ENCODE measurements at places on chromosomes 11 and 22.

- DNase-seq, result no peak
Measured at GRCh38 chr11:971092-971690, 45.5 kb downstream of the AP2A2 start.

DNA sequence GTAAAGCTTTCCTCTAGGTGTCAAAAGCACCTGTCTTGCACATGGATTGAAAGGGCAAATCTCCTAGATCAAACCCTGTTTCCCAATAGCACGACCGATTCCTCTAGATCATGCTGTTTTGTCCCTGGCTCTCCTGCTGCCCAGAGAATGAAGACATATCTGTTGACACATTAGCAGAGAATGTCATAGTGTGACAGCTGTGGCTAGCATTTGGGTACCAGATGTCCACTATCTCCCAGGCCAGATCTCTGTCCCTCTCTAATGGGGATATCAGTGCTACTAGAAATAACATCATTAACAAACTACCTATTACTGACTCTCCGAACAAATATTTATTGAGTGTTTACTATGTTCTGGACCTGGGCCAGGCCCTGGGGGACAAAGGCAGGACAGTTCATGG lies 72.4 kb upstream of the ISX start:
- DNase-seq, result no peak

- peak; percentile 97 for DNase-seq
Measured at GRCh38 chr22:37633625-37634416, 5.6 kb upstream of the SH3BP1 start.

- peak; percentile 97 for DNase-seq
Measured at GRCh38 chr11:117098269-117099232, at the start of gene SIK3. Gene SIK3 (minus strand): TSS chr11:117098428. CDS start chr11:117098415, 13 bp downstream.

DNA sequence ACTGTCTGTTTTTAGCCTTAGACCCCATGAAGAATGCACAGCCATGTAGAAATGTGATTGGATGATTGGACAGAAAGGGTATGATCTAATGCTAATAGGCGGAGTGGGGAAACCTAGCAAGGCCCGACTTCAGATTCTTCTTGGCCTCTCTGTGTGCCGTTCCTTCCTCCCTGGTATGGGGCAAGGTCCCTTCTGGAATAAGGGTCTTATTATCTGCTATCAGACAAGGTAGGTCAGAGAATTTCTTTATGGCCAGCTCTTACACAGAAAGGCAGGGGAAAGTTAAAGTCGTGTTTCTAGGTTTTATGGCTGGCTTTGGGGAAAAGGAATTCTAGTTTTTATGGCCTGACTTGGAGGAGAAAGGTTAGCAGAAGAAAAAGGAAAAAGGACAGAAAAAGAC lies 30.6 kb downstream of the DBX1 start:
- no peak for DNase-seq

- DNase-seq, result no peak
Measured at GRCh38 chr11:8008212-8008611, 21.1 kb downstream of the EIF3F start.

- DNase-seq, result peak; percentile 86
Measured at GRCh38 chr11:114197799-114198500, 98.2 kb upstream of the NNMT start.

DNA sequence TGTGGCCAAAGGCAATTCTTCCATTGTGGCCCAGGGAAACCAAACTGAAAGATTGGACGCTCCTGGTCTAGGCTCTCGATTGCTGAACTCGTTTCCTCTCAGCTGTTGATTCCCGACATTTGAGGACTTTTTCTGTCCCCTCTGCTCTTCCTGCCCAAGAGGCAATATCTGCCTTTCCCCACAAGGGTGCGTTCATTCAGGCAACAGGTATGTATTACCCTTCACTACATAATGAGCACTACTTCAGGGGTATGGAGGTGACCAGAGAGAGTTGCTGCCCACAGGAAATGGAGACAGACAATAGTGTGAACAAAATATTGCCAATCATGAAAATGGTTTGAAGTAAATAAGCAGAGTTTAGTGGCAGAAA lies 8.2 kb downstream of the PTH start:
- no peak for DNase-seq

GRCh38 chr11:20671856-20672546 lies 2.6 kb downstream of the NELL1 start:
- DNase-seq, result no peak

All from right hindlimb (tissue), 1 donor.